Caco-2 (cell line): ENCODE measurements at places on chromosomes 3 and 15. TPM values are rescaled to one million over a fixed set of nuclear protein-coding genes. Genes with fewer than 3 reads are reported as not detected.
A peak's percentile ranks its signal among the peaks of the same experiment; 100 is the strongest.

Gene CPA3
- not detected in 2 replicates for total RNA-seq

Gene TMEM108
- not detected in 2 replicates for total RNA-seq

Gene ARGFX
- total RNA-seq = not detected in 2 replicates

GRCh38 chr3:32018757-32019564 is 37.4 kb downstream of the ZNF860 start:
- DNase-seq = peak; percentile 43

DNA sequence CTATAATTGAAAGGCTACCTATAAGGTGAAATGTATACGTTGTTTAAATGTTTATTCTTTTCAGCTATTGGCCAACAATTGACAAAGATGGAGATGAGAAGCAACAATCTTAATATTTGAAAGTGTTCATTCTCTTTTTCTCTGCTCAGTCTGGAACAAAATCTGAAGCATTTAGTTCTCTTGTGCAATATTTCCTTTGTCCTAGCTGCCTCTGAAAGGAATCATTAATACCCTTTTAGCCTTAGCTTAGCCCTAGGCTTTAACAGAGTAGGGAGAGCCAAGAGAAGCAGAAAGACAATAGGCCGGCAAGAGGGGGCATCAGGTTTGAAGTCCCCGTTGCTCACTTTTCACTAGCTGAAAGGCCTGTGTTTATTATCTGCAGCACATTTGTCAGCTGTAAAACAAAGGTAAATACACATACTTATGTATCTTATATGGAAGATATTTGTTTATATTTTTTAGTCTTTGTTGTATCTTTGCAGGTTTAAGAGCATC is 422.5 kb upstream of the SEMA6D start:
- no peak for DNase-seq

GRCh38 chr3:73546961-73547360 is 77.8 kb downstream of the PDZRN3 start:
- DNase-seq = no peak

GRCh38 chr15:85689729-85690128 is 105.0 kb downstream of the KLHL25 start:
- no peak for DNase-seq

DNA sequence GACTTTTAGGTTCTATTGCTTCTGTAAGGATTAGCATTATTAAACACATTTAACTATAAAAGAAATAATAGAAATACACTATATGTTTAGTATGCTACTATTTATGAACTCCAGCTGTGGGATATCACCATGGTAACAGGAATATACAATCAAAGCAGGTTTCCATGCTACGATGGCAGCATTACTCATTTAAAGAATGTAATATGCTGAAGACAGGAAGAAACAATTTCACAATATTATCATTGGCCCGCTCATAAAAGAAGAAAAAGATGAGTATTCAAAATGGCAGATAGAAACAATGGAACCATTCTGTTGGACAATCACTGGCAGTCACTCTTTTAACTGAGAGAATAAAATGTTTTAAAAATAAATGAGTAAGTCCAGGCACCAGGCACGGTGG is 153.4 kb downstream of the CBLB start:
- no peak for DNase-seq

DNA sequence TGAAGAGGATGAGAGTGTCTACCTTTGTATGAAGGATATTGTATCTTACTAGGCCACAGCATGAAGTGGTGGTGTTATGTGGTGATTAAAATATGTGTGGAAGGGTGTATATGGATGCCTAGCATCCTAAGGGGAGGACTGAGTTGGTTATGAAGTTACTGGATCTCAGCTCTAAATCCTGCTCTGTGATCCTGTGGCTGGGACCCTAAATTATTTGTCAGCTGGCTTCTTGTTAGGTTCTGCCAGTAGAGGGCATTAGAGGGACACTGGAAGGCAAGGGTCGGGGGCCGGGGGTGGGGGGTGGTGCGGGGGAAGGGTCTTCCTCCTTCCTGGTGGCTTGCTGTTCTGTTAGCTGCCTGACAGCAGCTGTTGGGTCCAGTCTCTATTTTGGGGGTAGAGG is 34.9 kb downstream of the MORF4L1 start:
- DNase-seq = peak; percentile 35

GRCh38 chr3:115974940-115975339 is 351.6 kb downstream of the GAP43 start:
- DNase-seq = no peak

GRCh38 chr3:194867270-194867983 is 181.7 kb downstream of the FAM43A start:
- DNase-seq = peak; percentile 44

DNA sequence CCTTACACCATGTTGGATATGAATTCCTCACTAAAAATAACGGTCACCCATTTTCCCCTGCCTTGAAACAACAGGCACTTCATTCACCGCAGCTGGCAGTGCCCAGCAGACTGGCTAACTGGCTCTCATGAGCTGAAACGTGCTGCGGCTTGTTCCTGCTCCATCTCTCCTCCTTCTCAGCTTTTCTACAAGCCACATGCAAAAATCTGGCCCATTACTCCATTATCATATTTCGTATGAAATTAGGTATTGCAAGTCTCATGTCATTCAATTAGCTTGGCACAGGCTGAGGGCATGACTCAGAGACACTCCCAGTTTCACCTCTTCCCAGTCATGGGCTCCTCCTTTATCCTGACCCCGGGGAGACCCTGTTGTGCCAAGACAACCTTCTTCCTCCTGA is 60.0 kb downstream of the MAGEF1 start:
- no peak for DNase-seq

DNA sequence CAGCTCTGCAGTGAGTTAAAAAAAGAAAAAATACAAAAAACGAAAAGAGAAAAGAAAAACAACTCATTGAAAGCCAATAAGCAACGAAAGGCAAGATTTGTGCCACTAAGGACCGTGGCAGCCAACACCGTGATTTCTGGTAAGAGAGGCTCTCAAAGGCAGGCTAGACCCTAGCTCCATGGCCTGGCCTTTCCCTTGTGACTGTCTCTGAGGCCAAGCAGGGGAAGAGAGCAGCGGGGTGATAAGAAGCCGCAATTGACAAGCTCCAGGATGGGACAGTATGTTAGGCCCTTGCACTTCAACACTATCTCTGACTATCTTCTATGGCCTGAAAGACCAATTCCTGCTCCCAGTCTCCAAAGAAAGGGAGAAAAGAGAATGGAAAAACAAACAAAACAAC is 12.4 kb downstream of the APOD start:
- no peak for DNase-seq

GRCh38 chr3:72582211-72582878 is 265.9 kb downstream of the SHQ1 start:
- DNase-seq = no peak

DNA sequence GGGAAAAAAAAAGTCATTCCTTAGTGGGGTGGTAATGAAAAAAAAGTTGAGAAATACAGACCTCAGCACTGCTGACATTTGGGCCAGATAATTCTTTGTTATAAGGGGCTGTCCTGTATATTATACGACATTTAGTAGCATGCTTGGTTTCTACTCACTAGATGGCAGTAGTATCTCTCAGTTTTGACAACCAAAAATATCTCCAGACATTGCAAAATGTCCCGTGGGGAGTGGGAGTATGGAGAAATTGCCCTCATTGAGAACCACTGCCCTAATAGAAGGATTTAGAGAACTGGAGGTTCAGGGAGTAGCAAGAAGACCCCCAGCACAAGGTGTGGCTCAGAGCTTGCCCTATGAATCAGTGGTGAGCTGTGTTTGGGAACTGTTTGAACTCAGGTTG is 28.6 kb upstream of the TEX264 start:
- no peak for DNase-seq

GRCh38 chr3:172629470-172629869 is 81.4 kb downstream of the NCEH1 start:
- DNase-seq = no peak
